AML-193 (cell line): ENCODE measurements at places on chromosomes 2 and 18.
A peak's percentile ranks its signal among the peaks of the same experiment; 100 is the strongest.

DNA sequence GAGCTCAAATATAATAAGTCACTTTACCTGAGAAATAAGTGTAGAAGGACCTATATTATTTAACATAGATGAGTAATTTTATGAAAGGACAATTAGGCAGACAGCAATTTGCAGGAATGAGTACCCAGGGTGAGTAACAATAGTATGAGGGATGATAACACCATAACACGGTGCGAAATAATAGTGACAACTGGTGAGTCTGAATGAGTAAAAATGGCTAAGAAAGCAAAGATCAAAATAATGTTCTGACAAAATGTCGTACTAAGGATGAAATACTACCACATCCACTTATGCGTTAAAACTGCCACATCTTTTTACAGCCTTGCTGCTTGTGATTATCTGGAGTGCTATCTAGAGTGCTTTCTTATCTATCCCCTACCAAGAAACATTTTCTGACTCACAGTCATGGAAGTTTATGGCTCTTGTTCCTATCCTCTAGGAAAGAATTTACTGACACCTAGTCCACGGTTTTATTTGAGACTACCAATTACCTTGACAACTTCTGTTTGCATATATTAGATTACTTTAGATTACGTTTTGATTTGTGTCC lies 929.7 kb downstream of the LRP1B start:
- no peak for DNase-seq

GRCh38 chr2:56344771-56345170 lies 161.0 kb downstream of the CCDC85A start:
- no peak for DNase-seq

DNA sequence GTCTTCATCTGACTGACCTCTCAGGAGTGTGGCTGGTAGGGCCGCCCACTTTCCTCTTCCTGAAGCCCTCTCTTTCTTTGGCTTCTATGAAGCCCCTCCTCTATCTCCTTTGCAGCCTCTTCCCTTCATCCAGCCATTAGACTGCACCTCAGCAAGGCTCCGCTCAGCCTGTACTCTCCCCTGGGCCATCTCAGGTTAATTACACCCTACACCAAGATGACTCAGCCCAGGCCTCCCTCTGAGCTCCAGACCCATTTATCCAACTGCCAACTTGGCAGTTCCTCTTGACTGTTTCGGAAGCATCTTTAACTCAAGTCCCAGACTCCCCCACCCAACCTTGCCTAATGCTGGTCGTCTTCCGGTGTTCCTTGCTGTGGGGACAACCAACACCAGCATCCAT lies 5.8 kb upstream of the WNT6 start:
- peak; percentile 18 for DNase-seq

DNA sequence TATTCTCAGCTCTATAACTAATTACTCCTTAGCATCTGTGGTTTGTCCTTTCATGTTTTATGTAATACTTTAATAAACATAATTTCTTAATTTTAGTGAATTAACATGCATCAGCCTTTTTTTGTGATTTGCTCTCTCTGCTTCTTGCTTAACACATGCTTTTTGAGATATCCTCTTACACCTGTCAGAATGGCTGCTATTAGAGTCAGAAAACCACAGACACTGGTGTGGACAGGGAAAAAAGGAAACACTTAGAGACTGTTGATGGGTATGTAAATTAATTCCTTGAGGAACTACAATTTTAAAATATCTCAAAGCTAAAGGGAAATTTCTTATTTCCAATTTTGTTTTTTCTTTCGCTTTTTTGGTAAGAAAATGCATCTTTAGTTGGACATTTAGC lies 549.0 kb downstream of the ZNF804A start:
- no peak for DNase-seq
